ENCODE measurements at places on chromosomes 3 and 15.
A peak's percentile ranks its signal among the peaks of the same experiment; 100 is the strongest.

DNA sequence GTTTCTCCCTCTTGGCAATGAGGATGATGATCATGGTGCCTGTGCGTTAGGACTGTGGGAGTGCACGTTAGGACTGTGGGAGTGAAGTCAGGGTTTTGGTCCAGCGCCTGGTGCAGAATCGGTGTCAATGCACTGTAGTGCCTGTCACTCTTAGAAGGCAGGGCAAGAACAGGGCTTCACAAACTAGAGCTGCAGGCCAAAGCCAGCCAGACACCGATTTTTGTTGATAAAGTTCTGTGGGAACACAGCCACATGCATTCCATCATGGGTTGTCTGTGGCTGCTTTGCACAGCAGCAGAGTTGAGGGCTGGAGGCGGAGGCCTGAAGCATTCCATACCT lies 32.6 kb upstream of the NR2C2 start:
- DNase-seq, result no peak

- peak; percentile 82 for DNase-seq
Observed at GRCh38 chr3:105368566-105369499, 2.1 kb downstream of the ALCAM start.

- DNase-seq, result no peak
Observed at GRCh38 chr3:14179114-14179465, 473 bp downstream of the LSM3 start.

- DNase-seq, result no peak
Observed at GRCh38 chr15:65773386-65774111, 18.5 kb downstream of the DENND4A start.

- no peak for DNase-seq
Observed at GRCh38 chr3:11244121-11244677, 28.0 kb upstream of the ATG7 start.

DNA sequence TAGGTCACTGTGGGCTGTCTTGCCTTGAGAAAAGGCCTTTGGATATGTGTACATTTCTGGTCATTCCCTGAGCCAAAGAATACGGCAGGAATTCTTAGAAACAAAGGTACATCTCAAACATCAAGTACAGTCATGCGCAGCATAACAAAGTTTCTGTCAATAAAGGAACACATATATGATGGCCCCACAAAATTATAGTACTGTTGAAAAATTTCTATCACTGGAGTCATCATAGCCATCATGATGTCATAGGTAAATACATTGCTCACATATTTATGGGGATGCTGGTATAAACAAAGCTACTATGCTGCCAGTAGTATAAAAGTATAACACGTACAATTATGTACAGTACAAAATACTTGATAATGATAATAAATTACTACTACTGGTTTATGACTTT lies 38.9 kb upstream of the NECTIN3 start:
- DNase-seq, result no peak

Measured in posterior cingulate gyrus (tissue), 11 donors.